ENCODE measurements at places on chromosomes 4 and X.
A peak's percentile ranks its signal among the peaks of the same experiment; 100 is the strongest.

DNA sequence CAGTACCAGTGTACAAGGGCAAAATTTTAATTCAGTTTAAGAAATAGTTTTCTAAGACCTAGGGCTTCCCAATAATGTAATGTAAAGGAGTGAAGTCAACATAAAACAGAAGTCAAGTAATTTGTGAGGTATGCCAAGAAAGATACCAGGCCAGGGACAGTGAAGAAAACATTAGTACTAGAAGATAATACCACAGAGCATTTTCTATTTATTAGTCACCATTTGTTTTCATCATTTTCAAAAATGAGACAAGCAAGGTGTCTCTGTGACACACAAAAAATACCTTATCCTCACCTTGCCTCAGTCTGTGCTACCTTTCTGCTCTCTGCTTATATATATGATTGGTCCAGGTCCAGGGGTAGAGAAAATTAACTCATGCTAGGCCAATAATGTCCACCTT lies 46.8 kb downstream of the VEGFC start:
- DNase-seq: no peak

GRCh38 chrX:74519870-74520269 lies 94.6 kb downstream of the RLIM start:
- no peak for DNase-seq

DNA sequence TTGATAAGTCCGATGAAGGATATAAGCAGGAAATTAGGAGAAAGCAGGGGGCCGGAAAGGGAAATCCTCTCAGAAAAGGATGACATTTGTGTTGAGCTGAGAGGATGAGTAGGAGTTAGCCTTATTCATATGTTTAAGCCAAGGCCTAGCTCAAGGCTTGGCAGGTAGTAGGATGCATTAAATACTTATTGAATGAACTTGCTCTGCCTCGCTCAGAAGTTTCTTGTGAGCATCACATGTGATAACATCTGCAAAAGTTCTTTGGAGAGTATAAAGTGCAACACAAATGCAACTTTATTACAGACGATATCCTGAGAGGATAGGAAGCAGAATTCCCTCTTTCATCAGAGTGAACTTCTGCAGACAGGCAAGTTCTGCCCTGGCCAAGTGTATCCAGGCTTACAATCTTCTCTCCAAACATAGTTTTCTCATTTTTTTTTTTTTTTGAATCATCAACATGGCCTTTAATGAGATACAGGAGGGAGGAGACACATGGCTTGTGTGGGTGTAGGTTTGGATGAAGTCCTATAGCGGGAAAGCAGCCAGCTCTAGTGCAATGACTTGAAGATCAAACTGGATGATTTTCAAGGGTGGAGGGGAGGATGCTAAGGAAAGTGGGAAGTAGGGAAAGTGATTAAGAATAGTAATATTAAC lies 48.1 kb downstream of the LUZP4 start:
- no peak for DNase-seq

DNA sequence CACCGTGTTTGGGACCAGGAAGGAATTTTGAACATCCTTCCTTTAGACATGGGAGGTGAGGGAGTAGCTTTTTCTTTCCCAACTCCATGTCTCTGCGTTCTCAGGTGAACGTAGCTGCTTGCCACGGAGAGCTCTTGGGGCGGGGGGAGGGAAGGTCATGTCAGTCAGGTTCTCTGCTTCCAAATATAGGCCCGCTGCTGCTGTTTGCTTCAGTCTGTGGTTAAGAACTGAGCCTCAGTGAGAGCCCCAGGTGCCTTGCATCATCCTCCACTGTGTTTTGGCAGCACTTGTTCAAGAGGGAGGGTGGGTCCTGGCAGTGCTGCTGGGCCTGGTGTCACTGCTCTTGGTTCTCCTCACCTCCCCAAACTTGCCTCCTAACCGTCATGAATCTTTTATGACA lies 46.5 kb downstream of the HADH start:
- peak; percentile 76 for DNase-seq

DNA sequence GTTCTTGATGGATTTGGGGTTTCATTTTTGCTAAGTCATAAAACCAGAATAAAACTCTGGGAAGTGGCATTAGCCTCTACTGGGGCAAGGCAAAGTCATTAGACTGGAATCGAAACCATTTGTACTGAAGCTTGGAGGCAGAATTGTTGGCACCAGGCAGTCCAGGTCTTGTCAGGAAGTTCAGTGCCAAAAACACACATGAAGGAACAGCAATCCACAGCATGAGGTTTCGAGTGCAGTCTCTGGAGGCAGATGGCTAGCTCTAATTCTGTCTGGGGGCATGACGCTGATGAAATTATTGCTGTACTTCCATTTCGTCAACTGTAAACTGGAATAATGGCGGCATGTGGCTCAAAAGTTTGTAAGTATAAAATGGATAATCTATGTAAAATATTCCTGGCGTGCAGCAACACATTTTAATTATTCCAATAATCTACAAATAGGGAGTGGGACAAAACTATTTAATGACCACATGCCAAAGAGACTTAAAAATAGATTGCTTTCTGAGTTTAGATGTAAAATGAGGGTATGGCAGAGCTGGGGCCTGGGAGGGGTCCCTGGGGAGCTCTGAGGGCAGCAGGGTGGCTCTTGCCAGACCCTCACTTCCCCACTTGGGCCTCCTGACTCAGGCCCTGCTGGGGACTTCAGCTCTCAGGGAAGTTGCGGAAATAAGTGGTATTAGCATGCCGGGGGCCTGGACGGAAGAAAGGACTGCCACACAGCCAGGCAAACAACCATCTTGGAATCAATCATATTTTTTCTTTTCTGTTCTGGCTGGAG lies 18.8 kb upstream of the CENPU start:
- DNase-seq: no peak

DNA sequence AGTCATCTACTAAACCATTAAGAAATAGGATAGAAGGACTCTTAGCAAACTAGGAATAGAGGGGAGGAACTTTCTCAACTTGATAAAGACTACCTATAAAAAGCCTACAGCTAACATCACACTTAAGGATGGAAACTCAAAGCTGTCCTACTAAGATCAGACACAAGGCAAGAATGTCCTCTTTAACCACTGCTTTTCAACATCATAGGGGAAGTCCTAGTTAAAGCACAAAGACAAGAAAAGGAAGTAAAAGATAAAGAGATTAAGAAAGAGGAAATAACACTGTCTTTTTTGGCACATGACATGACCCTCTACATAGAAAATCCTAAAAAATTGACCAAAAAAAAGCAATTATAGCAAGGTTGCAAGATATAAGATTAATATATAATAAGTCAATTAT lies 136.6 kb downstream of the FBXW7 start:
- DNase-seq: no peak

DNA sequence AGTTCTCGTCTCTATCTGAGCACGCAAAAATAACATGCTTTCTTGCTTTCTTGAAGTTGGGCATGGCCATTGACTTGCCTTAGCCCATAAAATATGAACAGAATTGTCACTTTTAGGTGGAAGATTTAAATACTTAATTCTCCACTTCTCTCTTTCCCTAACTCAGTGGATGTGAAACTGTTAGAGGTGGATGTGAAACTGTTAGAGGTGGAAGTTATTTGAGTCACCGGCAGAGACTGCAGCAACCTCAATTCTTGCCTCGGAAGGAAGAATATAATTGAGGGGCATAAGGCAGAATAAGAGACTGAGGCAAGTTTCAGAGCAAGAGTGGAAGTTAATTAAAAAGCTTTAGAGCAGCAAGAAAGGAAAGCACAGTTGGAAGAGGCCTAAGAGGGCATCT lies 2.8 kb upstream of the PARM1 start:
- no peak for DNase-seq

DNA sequence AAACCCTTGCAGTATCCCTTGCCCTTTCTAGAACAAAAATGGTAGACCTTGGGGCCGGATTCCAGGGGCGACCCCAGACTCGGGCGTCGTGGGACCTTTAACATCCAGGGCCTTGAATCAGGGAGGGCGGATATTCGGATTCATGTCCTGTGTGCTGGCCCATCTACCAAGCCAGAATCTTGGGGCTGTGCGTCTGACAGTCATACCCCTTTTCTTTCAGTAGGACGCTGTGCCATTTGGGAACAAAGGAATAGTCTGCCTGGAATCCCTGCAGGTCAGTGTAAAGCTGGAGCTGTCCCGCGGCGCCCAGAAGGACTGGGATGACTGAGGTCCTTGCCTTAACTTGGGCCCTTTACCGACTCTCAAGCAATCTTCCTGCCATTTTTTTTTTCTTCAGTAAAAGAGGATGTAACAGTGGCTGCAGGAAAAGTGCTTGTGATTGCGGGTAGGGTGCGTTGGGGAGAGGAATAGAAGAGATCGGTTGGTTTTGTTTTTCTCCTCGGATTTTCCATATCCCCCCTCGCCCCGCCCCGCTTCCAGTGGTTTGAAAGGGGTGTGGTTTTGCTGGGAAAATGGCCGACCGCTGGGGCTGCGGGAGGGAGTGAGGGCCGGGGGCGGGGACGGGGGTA lies 518 bp downstream of the ARMCX1 start:
- DNase-seq: no peak

DNA sequence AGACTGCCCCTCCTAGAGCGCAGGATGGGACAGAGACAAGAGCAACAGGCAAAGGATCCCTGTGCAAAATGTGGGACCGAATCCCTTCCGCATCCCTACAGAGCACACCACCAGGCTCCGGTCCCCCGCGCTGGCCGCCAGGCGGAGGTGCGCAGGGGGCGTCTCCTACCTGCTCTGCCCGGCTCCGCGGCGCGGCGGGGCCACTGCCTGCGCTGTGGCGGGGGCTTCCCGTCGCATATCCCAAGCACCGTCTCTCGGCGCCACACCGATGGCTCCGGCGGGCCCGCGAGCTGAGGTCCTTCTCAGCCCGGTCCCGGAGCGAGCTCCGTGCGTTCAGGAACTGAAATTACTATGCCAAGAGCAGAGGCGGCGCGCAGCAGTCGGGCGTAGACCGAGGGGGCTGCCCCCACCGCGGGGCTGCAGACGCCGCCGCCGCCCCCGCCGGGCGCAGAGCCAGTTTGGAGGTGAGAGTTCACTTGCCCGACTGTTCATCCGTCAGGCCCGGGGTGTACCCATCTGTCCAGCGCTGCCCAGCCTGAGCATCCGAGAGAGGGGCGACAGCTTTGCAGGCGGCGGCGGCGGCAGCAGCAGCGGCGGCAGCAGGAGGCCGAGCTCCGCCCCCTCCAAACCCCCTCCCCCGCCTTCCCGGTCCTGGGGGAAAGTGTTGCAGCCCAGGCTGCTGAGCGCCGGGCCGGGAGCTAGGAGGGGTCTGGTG lies at the start of gene GPRIN3:
TSS of gene GPRIN3 (minus strand) at position 355 of the 715 bp plus-strand sequence. CDS start 57,690 bp downstream, outside the sequence.
- DNase-seq: peak; percentile 81

GRCh38 chr4:142098380-142098779 lies 462.0 kb downstream of the IL15 start:
- DNase-seq: no peak

DNA sequence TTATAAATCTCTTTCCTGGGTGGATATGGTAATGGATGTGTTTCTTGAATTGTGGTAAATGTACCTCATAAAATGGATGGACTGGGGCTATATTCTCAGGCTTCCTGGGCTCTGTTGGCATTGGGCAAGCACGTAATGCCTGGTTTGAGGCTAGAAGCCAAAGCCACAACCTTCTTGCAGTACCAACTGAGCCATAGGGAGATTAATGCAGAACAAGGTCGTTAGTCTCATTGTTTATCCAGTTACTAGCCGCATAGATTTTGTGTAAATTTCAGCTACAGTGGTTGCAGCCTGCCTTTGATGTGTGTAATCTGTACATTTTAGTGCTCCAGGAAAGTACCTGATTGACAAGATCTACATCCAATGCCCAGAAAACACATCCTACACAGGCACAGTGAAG lies 7.2 kb upstream of the LEF1 start:
- DNase-seq: no peak

DNA sequence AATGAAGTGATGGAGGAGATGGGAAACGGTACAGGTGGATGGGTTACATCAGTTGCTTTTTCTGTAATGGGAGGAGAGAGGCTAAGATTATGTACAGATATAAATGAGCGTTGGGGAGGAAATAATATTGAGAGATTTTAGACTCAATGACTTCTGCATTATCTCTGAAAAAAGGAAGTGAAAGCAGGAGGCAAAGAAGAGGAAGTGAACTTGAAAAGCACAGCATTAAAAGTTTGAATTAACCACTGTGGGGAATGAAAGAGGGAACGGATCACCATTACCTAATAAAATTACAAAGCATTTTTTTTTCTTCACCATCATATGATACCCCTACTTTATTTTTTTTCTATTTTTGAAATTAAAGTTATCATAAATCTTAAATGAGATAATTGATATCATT lies 1025.5 kb downstream of the RPA4 start:
- DNase-seq: no peak

- DNase-seq: no peak
Observed at GRCh38 chr4:183186813-183187212, 87.8 kb downstream of the WWC2 start.

DNA sequence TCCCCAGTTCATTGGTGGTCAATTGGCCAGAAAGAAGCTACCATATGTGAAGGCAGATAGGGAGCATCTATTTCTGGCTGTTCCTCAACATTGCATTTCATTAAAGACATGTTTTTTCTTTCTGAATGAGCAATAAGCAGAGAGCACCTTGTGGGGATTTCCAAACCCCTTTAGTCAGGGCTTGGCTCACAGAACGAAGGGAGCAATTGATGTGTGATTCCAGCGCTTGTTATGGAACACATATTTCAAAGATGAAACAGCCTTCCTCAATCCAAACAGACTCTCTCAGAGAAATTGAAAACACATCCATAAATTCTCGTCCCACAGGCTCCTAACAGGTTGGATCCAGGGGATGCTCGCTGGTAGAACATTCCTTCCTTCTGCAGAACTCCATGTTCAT lies 84.1 kb downstream of the CLCN4 start:
- DNase-seq: no peak

- DNase-seq: no peak
Observed at GRCh38 chr4:152849350-152849749, 69.6 kb downstream of the ARFIP1 start.

DNA sequence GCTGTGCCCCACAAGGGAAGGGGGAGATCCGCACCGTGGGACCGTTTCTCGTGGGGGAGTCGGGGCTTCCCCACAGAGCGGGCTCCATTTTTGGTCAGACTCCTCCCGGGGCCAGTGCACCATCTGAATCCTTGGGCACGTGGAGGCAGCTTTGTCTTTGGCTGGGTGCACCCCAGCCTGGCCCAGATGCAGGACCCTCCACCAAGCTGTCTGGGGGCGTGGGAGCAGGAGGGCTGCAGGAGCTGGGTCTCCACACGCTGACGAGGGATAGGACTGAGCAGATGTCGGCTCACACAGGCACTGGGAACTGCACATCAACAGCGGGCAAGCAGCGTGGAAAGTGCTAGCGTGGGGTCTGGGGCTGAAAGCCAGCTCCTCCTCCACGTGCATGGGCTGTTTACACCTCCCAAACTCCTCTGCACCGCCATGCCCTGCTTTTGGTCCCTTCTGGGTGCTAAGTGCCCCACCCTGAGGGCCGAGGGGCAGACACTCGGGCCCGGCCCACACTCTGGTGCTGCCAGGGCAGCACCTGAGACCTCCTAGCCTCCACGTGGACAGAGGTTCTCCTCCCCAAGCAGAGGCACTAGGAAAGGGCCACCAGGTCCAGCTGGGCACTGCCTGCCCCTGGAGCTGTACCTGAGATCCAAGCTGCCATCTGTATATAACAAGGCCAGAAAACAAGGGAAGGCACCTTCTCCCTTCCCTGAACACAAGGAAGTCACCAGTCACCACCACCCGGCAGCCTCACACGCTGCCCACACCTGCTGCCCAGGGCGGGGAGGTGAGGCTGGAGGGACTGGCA lies 13.8 kb downstream of the DGKQ start:
- DNase-seq: no peak

GRCh38 chrX:21725496-21725895 lies 32.4 kb downstream of the SMPX start:
- DNase-seq: no peak

- no peak for DNase-seq
Observed at GRCh38 chrX:72621625-72622485, 49.2 kb upstream of the HDAC8 start.

GRCh38 chr4:104344342-104344980 lies 150.2 kb downstream of the CXXC4 start:
- DNase-seq: no peak

- no peak for DNase-seq
Observed at GRCh38 chrX:64169988-64170387, 35.5 kb downstream of the AMER1 start.
